ENCODE measurements at places on chromosomes 5 and 9.

GRCh38 chr5:73325546-73325945 is 123.0 kb downstream of the FOXD1 start:
- DNase-seq: no peak

GRCh38 chr5:111345731-111346130 is 121.5 kb downstream of the CAMK4 start:
- DNase-seq: no peak

DNA sequence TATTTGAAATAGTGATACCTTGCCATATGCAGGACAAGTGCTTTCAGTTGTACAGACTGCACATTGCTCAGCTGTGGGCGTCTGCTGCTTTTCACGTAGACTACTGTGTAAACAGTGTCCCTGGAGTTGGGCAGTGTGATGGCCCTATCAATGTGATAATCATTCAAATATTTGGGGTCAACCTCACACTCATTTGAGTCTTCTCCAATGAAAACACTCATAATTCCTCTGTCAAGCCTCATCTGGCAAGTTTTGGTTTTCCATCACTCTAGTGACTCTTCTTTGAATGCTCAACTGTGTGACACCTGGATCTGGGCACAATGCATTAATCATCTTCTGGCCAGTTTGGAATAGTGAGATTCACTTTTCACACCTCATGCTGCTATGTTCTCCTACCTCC is 64.4 kb downstream of the UGCG start:
- no peak for DNase-seq

GRCh38 chr5:66232275-66232674 is 88.2 kb downstream of the SREK1 start:
- no peak for DNase-seq

DNA sequence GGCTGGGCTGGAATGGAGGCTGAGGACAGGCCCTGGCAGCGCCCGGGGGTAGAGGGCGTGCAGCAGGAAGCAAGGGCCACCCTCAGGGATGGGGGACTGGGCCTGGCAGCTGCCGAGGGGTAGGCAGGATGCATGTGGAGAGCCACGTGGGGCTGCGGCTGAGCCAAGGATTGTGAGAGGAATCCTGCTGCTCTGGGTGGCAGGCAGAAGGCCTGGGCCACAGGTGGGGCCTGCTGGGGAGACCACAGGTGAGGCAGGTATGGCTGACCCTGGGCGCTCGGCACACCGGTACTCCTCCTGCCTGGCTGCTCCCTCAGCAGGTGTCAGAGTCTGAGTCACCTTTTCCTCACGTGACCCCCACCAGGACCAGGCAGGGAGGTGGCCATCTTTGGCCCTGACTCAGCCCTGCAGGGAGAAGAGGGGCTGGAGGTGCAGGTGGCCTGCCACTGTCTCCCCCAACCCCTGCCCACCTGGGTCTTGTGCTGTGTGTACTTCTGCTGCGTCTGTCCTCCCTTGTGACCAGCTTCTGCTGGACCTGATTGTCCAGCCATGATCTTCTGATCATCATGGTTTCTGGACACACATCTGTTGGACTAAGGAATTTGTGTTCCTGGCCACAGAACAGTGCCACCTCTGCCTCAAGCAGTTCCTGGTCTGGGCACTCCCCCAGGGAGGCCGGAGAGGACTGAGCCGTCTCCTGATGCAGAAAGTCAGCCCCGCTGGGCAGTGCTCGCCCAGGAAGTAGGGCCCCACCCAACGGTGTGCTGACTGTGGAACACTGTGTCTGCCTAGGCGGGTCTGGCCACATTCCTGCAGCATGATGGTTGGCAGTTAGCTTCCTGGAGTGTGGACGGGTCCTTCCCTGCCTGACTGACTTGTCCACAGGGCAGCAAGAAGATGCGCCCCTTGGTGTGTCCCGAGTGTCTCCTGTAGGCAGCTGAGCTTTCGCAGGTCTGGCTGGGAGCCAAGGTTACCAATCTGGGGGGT is 6.4 kb downstream of the ARRDC1 start:
- DNase-seq: no peak

DNA sequence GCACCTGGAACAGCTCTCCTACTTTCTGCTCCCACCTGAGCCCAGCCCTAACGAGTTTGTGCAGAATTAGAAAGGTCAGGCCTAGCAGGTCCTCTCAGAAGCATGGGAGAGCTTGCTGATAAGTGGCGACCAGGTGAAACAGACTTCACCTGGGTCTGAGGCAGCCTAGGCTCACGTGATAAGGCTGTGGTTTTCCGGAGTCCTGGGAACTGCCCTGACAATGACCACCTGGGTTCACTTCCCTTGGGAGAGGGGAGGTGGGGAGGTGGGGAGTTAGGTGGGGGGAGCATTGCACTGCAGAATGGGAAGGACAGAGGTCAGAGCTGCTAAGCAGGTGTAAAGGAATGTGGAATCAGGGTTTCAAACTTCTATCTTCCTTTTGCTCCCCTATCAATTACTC is 152.9 kb upstream of the MAP1B start:
- no peak for DNase-seq

GRCh38 chr9:135516132-135516860 is 4.9 kb upstream of the LCN1 start:
- no peak for DNase-seq

GRCh38 chr9:34589636-34590380 is at the start of gene CNTFR:
Gene CNTFR (minus strand): TSS chr9:34589724. CDS start chr9:34568981, 20,743 bp downstream.
- DNase-seq: no peak

GRCh38 chr5:35365758-35366157 is 135.5 kb upstream of the PRLR start:
- DNase-seq: no peak

All from activated effector memory CD4-positive, alpha-beta T cell treated with Interleukin-2 at 50 U/mL for 16 hours (primary cell).